Left ventricle myocardium inferior (tissue), 1 donor: ENCODE measurements at places on chromosomes 1 and 21. TPM values are rescaled to one million over a fixed set of nuclear protein-coding genes. Genes with fewer than 3 reads are reported as not detected.

FCGR3A gene
- total RNA-seq: 15.0 TPM

ABL2 gene
- 9.0 TPM for total RNA-seq

OR6N1 gene
- not detected for total RNA-seq

CA6 gene
- total RNA-seq: not detected

KDF1 gene
- total RNA-seq: 0.27 TPM

TBX19 gene
- 0.33 TPM for total RNA-seq

FAM229A gene
- total RNA-seq: 2.1 TPM

WNT2B gene
- total RNA-seq: 1.7 TPM

CHTOP gene
- total RNA-seq: 75.5 TPM

LRRC7 gene
- total RNA-seq: 0.44 TPM
